ENCODE measurements at places on chromosomes 5 and 9.

DNA sequence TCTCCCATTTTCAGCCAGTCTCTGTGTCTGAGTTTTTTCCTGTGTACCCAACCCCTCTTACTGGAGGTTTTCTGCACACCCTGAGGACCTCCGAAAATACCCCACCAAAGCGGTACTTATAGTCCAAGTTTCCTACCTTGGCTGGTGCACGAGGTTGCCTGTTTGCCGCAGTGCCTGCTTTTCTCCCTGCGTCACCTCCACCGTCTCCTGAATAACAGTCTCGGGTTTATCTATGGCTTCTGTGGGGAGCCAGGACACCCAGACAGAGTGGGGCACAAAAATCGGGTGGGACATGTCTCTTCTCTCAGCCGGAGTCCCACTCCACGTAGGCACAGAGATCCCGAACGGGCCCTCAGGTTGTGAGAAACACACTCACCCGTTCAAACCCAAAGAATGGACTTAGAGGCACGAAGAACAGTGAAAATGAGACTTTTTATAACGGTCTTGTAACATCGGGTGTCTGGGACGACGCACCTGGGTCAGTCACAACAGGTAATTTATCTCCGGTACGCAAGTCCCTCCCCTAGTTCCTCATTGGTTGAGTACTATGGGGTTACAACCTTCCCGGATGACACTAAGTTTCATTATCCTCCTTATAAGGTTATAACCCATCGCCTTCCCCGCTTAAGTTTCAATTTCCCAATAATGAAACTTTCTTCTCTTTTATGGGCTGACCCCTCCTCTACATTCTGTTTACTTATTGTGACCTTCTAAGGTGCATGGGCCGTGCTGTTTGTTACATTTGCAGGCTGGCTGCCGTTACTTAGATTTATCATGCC lies 970.2 kb upstream of the COX7C start:
- no peak for DNase-seq

DNA sequence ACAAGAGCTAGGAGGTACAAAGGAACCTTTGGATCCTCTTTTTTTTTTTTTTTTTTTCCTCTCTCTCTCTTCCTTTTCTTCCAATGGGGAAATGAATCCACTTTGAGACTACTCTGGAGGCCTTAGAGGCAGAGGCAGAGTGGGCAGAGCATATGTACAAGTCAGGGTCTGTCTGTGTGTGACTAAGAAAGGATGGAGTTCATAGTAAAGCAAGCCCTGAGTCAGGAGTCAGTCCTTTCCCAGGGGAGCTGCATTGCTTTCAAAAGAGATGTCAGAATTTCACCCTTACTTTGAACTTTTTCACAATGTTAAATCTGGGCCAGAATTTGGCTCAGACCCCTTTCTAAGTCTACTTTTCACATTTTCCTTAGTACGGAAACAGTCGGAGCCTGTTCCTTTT lies 792.4 kb upstream of the C9orf72 start:
- no peak for DNase-seq

DNA sequence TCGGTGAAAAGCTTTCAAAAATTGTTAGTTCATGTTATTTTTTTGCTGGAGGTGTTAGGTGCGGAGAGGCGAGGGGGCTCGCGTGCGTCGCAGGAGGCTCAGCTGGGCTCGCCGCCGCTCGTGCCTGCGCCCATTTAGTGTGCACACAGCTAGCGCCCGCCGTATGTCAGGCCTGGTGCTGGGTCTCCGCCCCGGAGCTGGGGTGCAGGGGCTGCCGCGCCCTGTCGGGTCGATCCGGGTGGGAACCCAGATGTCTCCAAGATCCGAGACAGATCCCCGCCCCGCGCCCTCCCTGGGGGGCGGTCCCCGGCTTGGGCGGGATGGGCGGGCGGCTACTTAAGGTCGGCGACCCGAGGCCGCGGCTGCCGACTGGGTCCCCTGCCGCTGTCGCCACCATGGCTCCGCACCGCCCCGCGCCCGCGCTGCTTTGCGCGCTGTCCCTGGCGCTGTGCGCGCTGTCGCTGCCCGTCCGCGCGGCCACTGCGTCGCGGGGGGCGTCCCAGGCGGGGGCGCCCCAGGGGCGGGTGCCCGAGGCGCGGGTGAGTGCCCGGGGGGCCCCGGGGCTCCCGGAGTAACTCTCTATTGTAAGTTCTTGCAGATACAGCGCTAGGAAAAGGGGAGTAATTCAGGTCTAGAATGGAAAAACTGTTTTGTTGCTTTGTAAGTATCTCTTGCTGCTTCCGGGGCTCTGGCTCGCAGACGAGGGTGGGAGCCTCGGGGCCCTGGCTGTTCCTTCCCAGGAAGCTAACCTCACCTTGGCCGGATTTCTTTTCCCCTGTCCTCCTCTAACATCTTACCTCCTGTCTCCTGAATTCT lies 31.7 kb downstream of the GSN start:
- no peak for DNase-seq

DNA sequence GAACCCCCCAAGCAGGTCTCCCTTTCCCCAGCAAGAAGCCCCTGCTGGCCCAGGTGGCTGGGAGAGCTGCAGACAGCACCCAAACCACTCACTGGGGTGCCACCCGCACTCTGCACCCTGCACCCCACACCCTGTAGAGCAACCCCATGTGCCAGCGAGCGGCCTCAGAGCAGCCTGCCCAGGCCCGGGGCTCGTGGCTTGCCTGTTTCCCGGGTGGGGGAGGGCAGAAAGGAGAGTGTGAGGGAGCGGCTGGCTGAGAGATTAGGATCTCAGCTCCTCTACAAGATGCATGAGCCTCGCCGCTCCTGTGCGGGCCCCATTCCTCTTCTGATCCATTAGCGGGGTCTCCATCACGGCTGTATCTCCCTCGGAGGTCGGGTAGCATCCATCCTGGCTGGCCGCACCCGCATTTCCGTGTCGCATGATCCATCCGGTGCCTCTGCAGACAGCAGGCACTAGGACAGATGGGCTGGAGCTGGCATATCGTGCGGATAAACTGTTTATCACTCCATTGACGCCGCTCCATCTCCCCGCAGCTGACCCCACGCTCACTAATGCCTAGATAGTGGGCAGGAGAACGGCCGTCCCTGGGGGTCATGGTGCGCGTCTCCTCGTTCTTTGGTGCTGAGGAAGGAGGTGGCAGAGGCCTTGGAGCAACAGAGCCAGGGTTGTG lies 54.4 kb downstream of the MRPL36 start:
- DNase-seq = no peak

- DNase-seq = no peak
Observed at GRCh38 chr5:177256296-177256695, 47.2 kb downstream of the RAB24 start.

- no peak for DNase-seq
Observed at GRCh38 chr5:54309691-54310432, 511 bp downstream of the ARL15 start.

DNA sequence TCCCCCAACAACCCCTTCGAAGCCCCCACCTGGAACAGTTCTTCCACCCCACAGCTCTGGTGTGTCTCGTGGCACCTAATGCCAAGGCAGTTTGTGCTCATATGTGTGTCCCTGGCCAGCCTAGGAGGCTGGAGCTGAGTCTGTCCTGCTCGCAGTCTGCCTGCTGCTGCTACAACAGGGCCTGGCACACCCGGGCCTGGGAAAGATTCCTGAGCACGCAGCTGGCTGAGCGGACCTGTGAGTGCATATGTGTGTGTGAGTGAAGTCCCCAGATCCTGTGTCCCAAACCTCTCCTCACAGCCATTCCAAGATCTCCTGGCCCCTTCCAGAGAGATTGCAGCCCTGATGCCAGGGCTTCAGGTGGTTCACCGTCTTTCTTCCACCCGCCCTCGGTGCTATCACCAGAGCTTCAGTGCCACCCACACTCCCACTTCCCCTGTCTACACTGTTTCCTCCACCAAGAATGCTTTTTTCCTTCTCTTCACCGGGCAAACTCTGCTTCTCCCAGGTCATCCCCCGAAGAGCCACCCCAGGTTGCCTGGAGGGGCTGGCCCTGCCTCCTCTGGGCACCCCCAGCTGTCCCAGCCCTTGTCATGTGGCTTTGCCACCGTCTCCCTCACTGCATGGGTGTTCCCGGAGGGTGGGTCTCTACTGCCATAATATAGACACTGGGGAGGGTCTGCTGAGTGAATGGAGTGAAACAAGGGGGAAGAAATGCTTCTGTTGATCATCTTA lies 28.4 kb downstream of the LMX1B start:
- DNase-seq = no peak

DNA sequence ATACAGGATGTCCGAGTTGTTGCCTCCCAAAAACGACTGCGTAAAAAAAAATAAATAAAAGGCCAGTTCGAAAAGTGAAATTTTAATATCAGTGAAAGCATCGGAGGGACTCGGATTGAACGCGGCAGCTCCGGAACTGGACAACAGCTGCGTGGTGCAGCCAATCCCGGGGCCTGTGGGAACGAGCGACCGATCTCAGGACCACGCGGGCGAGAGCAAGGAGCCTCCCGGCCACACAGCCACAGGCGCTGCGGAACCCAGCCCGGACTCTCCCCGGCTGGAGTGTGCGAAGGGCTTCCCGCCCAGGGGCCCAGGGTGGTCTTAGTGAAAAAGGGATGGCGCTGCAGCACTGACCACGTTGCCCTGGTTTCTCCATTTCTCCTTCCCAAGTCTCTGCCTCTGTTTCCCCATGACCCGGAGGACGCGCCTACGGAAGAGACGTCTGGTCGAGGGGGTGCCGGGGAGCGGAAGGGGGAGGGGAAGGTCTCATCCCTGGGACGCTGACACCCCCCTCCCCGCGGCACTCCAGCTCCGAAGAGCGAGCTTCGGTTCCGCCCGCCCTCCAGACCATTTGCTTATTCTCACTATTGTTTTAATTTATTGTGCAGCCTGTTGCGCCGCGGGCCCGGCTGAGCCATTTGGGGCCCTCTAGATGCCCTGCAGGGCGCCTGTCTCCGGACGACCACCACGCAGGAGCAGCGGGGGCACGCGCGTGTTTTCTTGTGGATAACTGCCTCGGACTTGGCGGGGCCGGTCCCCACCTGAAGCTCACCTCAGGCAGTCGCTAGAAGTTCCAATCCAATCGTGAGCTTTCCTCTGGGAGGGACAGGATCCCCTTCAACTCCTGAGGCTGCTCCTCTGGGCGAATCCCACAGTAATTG lies 303.0 kb downstream of the PARP8 start:
- no peak for DNase-seq

- DNase-seq = no peak
Observed at GRCh38 chr5:115343855-115344254, 47.4 kb upstream of the CCDC112 start.

DNA sequence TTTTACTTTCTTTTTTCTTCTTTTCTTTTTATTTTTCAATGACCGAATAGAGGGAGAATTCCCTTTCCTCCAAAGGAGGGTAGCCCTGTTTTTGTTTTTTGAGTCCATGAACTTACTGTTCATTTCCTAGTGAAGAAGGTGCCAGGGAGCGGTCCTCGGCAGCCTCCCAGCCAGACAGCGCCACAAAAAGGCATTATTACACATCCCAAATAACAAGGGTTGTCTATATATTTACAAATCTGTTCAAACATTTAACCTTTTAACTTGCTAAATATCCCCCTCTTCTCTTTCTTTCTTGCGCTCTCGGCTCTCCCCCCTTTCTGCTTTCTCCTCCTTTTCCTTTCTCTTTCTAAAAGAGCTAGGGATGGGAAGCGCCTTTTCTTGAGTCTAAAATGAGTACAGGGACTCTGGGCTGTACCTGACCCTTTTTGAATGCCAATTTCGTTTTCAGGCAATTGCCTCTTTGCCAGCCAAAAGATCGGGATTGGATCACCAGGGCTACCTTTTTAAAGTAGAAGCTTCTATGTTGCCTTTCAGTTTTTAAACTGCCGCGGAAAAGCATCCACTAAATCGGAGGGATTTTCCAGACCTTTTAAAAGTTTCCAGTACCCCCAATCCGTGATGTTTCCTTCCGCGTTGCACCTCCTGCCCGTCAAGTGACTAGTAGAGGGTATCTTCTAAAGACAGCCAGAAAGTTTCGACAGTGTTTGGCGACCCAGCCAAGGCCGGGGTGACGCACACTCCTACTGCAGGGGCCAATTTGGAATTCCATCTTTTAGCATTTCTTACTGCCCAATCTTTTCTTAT lies 125.6 kb downstream of the TMEM161B start:
- no peak for DNase-seq

- DNase-seq = no peak
Observed at GRCh38 chr9:6686396-6686795, 40.9 kb upstream of the GLDC start.

DNA sequence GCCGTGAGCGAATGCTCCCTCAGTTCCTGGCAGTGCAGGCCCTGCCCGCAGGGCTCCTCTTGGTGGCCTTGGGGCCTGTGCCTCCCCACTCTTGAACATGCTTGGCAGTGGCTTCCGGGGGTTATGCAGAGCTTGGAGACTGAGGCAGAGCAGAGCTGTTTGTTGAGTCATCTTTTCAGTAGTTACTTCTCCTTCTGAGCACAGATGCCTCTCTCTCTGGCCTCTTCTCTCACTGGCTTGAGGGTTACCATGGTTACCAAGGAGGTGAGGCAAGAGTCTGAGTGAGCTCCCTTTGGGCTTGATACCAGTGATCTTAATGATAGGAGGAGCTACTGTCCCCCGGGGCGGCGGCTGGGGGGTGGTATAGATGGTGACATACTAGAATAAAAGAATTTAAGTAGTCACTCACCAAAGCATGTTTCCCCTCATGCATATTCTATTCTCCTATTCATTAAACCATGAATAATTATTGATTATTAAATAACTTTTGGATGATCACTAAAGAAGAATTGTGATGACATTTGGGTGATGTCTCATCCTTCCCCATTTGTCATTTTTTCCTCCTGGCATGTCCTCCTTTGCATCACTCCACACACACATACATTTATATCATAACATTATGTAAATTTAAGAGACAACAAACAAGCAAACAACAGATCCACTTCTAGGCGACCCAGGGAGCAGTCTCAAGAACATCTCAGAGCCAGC lies 111.1 kb downstream of the ARHGAP26 start:
- peak; percentile 82 for DNase-seq

DNA sequence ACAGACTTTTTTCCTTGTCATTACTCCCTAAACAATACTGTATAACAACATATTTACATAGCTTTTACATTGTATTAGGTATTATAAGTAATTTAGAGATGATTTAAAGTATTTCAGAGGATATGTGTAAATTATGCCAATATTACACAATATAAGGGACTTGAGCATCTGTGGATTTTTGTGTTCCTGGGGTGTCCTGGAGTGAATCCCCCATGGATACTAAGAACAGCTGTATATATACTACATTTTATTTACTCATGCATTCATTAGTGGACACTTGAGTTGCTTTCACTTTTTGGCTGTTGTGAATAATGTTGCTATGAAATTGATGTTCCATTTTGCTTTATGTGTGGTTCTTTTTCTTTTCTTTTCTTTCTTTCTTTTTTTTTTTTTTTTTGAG lies 348.8 kb downstream of the SH3GL2 start:
- DNase-seq = no peak

GRCh38 chr5:80172067-80172695 lies 83.7 kb downstream of the SERINC5 start:
- DNase-seq = no peak

DNA sequence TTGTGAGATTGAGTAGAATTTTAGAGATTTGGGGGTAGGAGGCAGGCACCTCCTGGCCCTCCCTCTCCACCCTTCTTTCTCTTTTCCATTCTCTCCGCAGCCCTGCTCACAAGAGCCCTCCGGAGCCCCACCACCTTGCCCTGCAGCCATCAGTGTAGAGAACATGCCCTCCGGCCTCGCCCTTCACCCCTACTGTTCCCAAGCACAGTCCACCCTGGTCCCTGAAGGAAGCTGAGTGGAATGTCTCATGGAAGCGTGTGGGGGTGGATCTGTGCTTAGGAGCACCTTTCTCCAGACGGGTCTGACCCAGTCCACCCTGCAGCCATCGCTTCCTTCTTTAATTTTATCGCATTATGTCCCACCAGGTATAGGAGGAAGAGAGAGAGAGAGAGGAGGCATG lies 267.1 kb downstream of the NSG2 start:
- no peak for DNase-seq

- peak; percentile 61 for DNase-seq
Observed at GRCh38 chr9:5949103-5949699, 58.5 kb downstream of the MLANA start.

- no peak for DNase-seq
Observed at GRCh38 chr9:114790521-114790920, 15.3 kb downstream of the TNFSF15 start.
